Colonic mucosa (tissue), 4 donors: ENCODE measurements at places on chromosomes 5 and 9.

DNA sequence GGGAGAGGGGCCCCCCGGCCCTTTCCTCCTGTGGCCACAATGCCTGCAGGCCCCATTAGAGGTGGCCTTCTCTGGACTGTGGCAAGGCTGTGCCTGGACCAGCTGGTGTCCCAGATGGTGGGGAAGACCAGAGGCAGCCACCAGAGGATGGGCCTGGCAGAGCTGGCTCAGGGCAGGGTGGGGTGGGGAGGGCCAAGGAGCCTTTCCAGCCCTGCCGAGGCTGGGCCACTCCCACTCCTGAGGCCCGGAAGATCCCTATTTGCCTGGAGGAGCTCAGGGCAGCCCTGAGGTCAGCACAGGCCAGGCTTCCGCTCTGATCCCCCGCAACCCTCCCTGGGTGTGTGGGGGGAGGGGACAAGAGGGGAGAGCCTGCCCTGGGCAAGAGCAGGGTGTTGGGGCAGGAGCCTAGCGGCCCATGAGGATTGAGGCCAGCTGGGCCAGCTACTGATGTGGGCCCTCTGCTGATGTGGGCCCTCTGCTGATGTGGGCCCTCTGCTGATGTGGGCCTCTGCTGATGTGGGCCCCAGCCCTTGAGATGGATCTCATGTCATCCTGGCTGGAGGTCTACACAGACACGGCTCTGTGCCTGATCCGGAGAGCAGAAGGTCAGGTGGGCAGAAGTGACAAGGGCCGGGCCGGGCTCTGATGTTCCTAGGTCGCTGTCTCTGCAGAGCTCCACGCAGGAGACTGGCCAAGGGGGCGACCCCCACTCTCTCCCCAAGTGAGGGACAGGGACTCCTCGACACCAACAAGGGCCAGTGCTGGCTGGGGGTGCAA is 6.0 kb downstream of the MRPS2 start:
- no peak for DNase-seq

DNA sequence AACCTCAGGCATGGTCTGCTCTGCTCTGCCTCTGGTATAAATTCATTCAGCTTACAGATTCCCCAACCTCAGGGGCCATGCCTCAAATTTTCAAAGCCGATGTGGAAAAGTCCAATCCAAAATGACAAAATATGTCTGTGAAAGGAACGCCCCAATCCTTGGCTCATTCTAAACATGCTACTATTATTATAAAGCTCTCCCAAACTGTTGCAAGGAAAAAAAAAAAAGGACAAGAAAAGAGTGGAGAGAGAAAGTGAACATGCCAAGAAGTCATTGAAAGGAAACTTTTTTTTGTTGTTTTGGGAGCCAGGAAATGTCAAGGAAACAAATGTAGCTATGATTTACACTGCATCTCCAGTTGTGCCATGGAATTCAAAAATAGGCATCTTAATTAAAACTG is 3.8 kb downstream of the COL23A1 start:
- no peak for DNase-seq

DNA sequence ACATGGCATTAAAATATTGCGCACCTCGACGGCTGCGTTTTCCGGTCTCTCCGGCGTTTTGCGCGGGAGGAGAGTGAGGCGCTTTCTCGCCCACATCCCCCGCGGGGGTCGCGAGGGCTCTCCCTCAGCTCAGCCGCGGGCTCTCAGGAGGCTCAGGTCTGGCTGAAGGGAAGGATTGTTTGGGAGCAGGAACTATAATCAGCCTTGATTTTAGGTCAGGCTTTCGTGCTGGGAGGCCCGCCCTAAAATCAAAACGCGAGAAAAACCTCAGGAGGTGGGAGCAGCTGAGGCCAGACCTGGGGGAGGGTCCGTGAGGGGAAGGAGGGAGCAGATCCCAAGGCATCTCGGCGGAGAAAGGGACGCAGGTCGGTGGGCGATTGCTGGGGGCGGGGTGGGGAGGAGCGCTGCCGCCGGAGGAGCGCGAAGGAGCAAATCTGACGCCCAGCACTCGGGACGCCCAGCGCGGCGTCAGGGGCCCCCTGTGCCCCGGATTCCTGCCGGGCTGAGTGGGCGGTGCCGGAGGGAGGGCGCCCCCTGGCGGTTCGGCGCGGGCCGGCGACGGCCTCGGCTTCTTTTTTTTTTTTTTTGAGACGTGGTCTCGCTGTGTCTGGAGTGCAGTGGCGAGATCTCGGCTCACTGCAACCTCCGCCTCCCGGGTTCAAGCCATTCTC is 18.7 kb upstream of the RNF130 start:
- peak; percentile 64 for DNase-seq

- DNase-seq, result no peak
These were observed 4.6 kb downstream of the PDLIM7 start for GRCh38 chr5:177492841-177493240.

GRCh38 chr9:71253011-71253410 is 131.6 kb upstream of the TRPM3 start:
- DNase-seq, result no peak

DNA sequence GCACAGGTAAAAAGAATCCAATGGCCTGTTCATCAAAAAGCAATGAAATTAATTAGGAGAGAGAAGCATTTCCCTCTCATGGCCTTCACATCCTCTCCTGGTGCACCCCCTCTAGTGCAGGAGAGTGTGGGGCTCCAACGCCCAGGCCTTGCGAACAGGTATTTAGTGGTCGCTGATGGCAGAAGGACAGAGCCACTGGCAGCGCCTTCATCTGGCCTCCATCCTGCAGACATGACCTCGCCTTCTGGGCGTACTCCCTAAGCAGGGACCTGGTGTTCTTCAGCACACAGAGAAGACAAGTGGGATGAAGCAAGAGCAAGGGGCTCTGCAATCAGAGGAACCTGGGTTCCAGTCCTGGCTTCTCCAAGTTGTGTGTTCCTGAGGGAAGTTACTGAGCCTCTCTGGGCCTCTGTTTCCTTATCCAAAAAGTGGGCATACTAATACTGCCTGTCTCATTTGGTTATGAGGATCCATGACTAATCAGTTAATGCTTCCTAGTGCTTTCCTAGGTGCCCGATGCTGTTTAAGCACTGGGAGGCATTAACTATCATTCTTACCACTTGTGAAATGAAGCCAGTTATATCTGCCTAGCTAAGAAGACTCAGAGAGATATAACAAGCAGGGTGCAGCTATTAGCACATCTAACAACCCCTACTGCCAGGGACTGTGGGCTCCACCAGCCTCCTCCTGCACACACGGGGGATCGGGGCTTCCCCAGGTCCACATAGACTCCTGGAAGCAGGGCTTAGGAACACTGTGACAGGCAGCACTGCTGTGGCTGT is 77.3 kb downstream of the SEMA4D start:
- no peak for DNase-seq

GRCh38 chr5:56327809-56328208 is 94.7 kb upstream of the ANKRD55 start:
- no peak for DNase-seq

DNA sequence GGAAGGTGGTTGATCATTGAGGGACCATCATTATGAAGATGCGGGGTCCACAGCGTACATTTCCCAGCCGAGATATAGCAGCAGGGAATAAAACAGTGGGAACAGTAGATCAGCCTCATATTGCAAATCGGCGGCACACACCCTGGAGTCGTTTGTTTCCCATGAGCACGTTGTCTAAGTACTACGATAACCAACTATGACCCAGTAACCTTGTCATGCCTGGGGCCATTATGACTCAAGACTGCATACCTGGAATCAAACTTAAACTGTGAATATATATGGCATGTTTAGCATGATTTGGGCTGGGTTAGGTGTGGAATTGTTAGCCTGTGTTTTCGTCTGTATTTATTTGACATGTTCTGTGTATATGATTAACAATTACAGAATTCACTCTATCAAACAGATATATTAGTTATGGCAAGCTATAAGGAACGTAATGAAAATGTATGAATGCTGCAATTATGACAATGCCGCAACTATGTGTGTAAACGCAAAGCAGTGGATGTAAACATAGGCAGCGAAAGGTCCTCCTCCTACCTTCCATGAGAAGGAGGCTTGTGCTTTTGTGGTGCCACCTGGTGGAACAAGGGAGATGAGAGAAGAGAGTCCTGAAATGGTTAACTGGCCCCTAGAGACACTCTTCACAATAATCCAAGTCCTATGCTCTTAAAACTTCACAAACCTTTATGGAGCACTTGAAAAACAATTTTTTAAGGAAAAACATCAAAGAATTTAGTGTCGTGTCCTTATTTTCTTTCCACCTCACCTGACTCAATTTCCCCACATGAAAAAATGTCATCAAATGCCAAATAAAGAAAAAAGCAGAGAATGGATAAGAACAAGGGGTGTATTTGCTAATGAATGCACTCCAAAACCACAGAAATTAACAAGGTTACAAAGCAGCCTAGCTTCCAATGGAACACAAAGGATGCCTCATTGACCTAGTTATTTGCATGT is 47.1 kb downstream of the SEMA5A start:
- DNase-seq, result no peak

- DNase-seq, result no peak
These were observed 233.3 kb downstream of the GAS1 start for GRCh38 chr9:86713970-86714369.

DNA sequence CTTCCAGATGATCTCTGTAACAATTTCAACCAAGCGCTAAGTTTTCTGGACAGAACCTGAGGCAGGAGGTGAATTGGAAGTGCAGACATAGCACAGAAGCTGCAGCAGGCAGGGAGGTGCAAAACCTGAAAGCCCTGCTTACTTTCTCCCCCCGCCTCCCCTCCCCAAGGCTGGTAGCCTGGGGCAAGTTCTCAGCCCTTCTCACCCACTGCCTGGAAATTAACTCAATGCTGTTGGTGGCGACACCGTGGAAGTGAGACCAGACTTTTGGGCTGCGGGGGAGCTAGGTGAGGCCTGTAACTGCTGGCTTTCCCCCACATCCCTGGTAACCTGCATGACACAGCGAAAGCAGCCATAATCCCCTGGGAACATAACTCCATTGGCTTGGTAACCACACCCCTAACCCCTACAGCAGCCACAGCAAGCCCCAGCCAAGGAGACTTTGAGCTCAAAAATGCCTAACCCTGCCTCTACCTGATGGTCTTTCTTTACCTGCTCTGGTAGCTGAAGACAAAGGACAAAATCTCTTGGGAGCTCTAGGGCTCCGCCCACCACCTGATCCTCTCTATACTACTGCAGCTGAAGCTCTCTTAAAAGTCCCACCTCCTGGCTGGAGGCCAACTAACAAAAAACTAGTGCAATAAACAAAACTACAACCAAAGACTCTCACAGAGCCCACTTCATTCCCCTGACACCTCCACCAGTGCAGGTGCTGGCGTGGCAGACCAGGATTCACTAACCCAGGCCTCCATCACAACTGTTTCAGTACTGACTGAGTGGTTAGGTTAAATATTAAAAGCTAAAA is 11.9 kb upstream of the OR13C8 start:
- no peak for DNase-seq
